Stimulated activated CD8-positive, alpha-beta memory T cell treated with anti-CD3 and anti-CD28 coated beads, Interleukin-2, amount 100 ng/mL, for 1 hour (primary cell): ENCODE measurements at places on chromosomes 12 and 14.

GRCh38 chr14:35944847-35945246 is 118.7 kb downstream of the BRMS1L start:
- DNase-seq = no peak

- DNase-seq = peak; percentile 49
These were observed at the start of gene ARHGDIB for GRCh38 chr12:14961466-14962152. Gene ARHGDIB, minus strand, starts transcription at chr12:14961601. Its CDS starts 10,889 bp downstream, at chr12:14950712.

GRCh38 chr12:53067074-53067992 is 11.9 kb downstream of the SPRYD3 start:
- no peak for DNase-seq

DNA sequence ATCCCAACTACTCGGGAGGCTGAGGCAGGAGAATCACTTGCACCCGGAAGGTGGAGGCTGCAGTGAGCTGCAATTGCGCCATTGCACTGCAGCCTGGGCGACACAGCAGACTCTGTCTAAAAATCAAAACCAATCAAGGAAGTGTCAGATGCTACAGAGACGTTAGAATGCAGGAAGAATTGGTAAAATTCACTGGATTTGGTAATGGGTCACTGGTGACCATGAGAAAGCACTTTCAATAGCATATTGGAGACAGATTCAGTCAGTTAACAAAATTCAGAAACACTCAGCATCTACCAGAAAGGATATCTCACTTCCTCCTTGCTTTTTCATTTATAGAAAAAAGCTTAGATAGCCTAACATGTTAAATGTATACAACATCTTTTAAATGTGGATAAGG is 17.5 kb downstream of the BIN2 start:
- DNase-seq = no peak

GRCh38 chr14:80344208-80344607 is 132.9 kb upstream of the DIO2 start:
- DNase-seq = no peak

DNA sequence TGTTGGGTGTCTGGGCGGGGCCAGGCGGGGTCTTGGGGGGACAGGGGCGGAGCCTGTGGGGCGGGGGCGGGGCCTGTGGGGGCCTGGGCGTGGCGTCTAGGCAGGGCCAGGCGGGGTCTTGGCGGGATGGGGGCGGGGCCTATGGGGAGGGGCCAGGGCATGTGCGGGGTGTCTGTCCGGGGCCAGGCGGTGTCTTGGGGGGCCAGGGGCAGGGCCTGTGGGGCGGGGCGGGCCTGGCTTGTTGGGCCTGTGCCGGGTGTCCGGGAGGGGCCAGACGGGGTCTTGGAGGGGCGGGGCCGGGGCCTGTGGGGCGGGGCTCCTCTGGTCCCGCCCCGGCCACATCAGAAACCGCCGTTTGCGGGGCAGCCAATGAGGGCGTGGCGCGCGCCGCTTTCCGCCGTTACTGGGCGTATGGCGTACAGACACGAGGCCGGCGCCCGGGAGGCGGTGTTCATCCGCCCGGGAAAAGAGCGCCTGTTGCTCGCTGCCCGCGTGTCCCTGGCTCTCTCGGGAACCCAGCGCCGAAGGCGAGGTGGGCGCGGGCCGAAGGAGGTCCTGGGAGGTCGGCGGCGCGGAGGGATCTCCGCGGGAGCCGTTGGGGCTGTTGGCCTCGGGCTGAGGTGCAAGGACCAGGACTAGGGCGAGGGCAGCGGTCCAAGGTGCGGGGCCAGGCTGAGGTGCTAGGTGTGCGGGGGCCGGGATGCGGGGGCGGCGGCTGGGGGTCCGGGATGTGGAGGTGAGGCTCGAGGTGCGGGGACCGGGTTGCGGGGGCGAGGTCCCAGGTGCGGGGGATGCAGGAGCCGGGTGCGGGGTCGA is at the start of gene PIWIL1:
Gene PIWIL1 (plus strand): TSS at position 400 of the 816 bp plus-strand sequence. CDS start 4,705 bp downstream, outside the sequence.
- no peak for DNase-seq

- no peak for DNase-seq
These were observed 743.9 kb upstream of the FLRT2 start for GRCh38 chr14:84785996-84786395.

GRCh38 chr14:33035416-33036194 is 96.9 kb downstream of the NPAS3 start:
- DNase-seq = no peak

DNA sequence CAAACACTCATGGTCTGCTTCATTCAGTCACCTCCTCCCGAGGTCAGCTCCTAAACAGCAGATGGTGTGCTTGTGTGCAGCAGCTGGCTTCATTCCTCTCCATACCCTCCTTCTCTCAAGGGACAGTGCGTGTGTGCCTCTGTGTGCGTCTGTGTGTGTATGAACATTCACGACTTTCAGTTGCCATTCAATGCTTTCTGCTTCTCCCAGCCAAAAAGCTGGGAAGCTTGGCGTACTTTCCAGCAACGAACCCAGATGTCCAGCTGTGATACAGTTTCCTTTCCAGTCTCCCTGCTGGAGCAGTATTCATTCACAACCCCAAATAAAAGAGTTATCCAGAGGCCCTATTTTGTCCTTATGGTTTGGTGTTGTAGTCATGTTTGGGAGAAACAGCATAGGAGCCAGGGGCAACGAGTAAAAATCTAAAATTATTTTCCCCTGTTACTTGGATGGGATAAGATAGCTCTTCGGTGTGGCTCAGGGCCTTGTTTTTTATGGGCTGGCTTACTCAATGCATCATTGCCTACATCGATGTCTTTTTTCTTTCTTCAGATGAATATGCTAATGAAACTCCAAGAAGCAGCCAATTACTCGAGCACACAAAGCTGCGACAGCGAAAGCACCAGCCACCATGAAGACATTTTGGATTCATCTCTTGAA is 379.3 kb downstream of the NAV3 start:
- DNase-seq = no peak

- no peak for DNase-seq
These were observed 311.5 kb upstream of the OR4E1 start for GRCh38 chr14:21985081-21985480.

- no peak for DNase-seq
These were observed 41.6 kb downstream of the NT5DC3 start for GRCh38 chr12:103799504-103799856.

DNA sequence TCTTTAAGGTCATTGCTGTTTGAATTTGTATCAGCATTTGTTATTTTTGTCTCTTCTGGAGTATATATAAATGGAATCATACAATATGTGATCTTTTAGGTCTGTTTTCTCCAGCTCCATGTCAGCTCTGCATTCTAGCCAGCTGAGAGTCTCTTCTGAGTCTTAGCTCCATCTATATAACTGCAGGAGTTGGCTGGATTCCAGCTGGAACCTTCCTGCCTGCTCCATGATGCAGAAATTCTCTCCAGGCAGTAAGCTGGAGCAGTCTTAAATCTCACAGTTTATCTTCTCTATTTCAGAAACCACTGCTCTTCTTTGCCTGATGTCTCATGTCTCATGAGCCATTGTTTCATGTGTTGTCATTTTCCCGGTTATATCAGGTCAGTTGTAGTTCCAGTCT is 827.6 kb downstream of the NRXN3 start:
- DNase-seq = no peak

- DNase-seq = no peak
These were observed 3.8 kb downstream of the ENDOU start for GRCh38 chr12:47721431-47721973.

- DNase-seq = no peak
These were observed 119.3 kb upstream of the CCDC198 start for GRCh38 chr14:57612946-57613345.

- no peak for DNase-seq
These were observed 21.4 kb upstream of the APPL2 start for GRCh38 chr12:105257321-105257728.

GRCh38 chr14:39203659-39204606 is 28.9 kb downstream of the PNN start:
- DNase-seq = no peak

- DNase-seq = no peak
These were observed 821.0 kb downstream of the TMEM121 start for GRCh38 chr14:106347291-106347778.

- DNase-seq = no peak
These were observed 162.4 kb downstream of the GALC start for GRCh38 chr14:87830443-87831096.

- no peak for DNase-seq
These were observed 170.0 kb upstream of the PRMT8 start for GRCh38 chr12:3320881-3321509.

- DNase-seq = no peak
These were observed 741 bp upstream of the CRIP2 start for GRCh38 chr14:105473677-105474482.

GRCh38 chr12:124754949-124755800 is 108.5 kb downstream of the SCARB1 start:
- DNase-seq = no peak

DNA sequence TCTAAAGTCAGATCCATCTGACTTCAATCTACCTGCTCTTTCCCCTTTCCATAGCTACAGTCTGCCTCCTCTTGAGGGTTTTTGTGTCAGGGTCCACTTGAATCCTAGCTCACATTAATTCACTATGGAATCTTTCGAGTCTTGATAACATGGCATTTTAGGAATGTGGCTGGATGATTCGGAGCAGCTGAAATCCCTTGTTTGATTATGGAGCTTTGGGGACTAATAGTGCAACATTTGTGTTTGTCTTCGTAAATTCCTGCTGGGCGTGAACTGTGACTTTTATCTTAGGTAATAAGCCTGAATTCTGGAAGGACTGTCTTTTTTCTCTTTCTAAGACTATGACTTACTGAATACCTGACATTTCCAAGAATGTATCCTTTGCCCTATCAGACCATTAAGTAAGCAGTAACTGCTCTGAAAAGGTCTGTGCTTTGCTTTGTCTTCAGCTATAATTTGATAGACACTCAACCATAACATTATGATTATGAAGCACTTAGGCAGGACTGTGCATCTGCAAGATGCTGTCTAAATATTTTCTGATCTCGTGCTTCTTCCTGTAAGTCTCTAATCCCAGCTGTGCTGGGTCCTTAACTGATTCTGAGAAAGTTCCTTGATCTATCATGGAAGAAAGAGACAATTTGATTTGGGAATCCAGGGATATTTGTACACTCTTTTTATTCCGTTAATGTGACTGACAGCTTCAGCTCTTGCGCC is 19.0 kb upstream of the PELI2 start:
- no peak for DNase-seq

DNA sequence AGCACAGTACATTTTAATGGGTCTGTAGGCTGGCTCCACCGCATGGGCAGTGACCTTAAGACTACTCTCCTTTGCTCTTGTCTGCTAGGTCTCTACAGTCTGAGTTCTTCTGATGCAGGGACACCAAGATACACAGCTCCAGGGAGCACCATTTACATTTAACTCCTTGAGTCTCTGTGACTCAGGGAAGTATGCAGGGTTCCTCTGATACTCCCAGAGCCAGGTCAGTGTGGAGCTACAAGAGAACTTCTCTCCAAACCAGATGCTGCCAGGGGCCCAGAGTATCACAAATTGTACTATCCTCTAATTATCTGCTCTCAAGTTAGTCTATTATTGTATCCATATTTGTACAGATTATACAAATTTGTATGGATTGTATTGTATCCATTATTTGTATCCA is 15.2 kb downstream of the ZFP36L1 start:
- DNase-seq = no peak

DNA sequence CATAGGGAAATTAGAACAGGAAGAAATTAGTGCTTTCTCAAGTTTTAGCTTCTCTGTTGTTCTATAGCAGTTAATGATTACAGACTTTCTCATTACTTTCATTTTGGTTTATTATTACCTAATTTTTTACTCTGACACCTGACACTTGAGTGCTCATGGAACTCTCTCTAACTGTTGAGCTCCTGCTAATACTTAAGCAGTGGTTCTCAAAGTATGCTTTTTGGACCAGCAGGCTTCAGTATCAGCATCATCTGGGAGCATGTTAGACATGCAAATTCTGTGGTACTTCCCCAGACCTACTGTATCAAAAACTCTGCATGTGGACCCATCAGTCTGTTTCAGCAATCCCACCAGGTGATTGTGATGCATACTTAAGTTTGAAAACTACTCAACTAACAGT is 235.3 kb downstream of the CCDC91 start:
- no peak for DNase-seq

- no peak for DNase-seq
These were observed 17.4 kb downstream of the TMPO start for GRCh38 chr12:98532687-98533304.

GRCh38 chr14:22502007-22502406 is 87.0 kb downstream of the DAD1 start:
- DNase-seq = no peak

- DNase-seq = no peak
These were observed 144.8 kb downstream of the KITLG start for GRCh38 chr12:88435334-88436076.
